Stimulated activated CD8-positive, alpha-beta memory T cell treated with anti-CD3 and anti-CD28 coated beads, Interleukin-12 subunit alpha, Interleukin-12 subunit beta, amount 100 ng/mL, for 4 hours (primary cell): ENCODE measurements at places on chromosomes 3 and 15.

DNA sequence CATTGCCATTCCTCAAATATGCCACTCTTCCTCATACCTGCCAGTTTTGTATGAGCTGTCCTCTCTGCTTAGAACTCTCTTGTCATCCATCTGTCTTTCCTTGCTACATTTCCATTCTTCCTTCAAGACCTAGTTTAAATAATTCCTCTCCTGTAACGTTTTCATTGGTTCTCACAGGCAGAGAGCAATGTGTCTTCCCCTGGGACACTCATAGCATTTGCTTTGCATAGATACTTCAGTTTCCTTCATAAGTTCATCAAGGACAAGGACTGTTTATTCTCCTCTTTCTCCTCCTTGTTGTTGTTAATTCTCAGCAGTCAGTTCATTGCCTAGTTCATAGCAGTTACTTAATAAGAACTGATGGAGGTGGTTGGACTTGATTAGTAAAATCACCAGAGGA is 10.5 kb downstream of the NR2C2 start:
- no peak for DNase-seq

DNA sequence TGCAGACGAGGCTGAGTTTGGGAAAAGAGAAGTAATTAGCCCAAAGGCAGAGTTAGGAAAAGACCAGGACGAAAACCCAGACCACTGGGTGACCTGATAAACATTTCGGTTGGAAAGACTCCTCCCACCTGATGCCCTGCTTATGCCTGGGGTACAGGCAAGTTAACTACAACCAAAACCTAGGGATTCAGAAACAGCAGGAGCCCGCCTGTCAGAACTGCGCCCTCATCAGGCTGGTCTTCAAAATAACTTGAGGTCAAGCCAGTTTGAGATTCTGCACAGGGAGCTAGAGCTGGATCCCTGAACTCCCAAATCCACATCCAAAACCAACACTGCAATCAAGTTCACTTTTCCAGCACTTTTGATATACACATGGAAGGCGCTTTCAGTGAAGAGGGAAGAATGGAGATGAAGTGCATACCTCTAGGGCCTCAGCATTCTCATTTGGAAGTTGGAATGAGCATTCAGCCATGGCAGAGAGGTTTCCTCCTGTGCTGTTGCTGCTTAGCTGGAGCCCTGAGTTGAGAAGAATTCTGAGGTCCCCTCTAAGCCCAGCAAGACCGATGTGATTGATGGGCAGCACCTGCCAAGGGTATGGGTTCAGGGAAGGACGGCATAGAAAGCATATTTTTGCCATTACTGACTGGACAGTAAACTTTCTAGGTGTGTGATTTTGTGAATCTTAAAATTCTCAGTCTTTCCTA is 11.6 kb downstream of the TSEN2 start:
- no peak for DNase-seq

GRCh38 chr15:36499412-36500389 is 79.7 kb upstream of the CDIN1 start:
- DNase-seq, result no peak

GRCh38 chr3:172687501-172687900 is 23.4 kb downstream of the NCEH1 start:
- no peak for DNase-seq

DNA sequence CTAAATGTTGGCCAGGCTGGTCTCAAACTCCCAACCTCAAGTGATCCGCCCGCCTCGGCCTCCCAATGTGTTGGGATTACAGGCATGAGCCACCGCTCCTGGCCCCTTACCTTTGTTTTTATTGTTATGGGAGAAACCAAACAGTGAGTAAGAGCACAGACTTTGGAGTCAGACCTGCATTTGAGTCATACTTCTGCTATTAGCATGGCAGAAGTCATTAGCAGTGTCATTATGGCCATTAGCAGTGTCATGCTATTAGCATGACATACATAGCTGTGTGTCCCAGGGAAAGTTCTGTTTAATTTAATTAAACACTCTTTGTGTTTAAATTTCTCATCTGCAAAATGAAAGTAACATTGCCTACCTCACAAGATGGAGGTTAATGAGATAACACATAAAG is 54.8 kb downstream of the SQOR start:
- no peak for DNase-seq

DNA sequence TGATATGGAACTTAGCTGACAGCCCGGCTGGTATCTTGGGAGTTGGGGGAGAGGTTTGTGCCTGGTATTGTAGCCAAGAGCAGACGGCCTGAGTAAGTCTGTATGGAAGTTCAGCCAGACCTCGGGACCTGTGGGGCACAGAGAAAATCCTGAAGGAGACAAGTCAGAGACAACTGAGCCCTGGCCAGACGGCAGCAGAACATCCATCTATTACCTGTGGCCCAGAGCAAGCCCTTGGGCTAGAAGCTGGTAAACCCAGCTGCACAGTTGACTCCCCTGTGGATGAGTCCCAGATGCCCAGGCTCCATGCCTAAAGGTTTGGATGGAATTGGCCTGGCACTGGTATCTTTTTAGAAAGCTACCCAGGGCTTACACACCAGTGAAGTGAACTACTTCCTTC is 70.4 kb upstream of the DLG1 start:
- DNase-seq, result no peak

DNA sequence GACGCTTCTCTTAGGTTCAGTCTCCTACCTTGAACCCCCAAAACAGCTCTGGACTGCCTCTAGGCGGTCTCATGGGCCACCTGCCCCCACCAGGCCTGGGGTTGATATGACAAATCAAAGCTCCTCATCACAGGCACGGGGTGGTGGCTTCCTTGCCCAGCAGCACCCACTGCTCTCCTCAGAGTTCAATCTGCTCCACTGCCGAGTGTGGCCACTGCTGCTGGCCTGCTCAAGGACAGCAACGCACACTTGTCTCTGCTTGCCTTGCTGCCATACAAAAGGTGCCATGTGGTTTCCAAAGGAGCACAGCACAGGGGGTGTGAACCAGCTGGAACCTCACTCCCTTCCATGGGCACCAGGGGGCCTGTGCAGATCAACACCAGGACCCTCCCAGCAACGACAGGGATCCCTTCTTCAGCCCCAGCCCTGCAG is 10.2 kb downstream of the KBTBD13 start:
- DNase-seq, result no peak

GRCh38 chr3:116338713-116339112 is 106.6 kb downstream of the LSAMP start:
- no peak for DNase-seq

DNA sequence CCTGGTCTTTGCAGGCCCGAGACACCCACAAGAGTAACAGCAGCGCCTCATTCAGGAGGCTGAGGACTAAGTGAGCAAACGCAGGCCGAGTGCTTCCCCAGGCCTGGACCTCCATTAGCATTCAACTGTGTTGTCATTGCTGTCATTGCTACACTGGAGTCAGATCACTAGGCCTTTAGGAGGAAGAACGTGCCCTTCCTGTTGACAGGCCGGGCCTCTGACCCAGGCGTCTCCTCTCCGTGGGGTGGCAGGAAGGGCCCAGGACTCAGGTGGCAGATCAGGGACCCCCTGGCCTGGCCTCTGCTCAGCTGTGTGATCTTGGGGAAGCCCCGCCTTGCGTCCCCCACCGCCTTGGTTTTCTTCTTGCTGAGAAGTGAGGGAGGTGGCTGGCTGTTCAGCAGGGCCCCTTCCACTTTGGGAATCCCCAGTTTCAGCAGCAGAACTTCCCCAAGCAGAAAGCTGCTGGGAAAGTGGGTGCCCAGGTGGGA is 19.1 kb downstream of the ZDHHC19 start:
- peak; percentile 27 for DNase-seq

GRCh38 chr3:156705761-156706616 is 31.6 kb downstream of the TIPARP start:
- DNase-seq, result no peak

DNA sequence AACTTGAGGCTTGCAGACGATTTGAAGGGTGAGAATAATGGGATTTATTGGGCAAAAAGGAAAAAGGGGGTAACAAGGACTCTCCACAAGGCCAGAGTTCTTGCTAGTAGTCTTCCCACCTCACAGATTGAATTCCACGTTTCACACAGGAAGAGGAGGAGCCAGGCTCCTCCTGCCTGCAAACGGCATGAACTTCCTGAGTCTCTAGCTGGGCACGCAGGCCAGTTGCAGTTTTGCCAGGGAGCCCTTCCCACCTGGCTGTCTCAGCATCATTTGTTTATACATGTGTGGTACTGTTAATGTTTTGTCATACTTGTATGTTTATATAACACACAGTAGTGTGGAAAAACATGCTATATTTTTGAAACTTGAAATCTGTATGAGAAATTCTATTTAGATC is 155.0 kb downstream of the NLGN1 start:
- no peak for DNase-seq

DNA sequence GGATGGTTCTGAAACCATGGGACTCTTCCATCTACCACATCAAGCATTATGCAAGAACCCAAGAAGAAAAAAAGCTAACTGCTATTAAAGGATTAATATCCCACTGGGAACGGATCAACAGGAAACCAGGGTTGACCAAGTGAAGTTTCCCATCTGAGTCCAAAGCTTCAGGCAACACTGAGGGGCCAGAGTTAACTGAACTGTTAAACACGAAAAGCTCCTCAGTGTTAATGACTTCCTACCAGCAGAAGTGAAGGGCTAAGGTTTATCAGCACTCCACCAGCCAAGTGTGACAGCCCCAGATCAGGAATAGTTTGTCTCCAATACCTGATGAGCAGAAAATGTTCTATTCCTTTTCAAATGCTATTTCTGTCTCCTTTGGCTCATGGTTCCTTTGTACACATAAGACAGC is 36.7 kb downstream of the PTPN9 start:
- DNase-seq, result no peak

- DNase-seq, result no peak
Measured at GRCh38 chr3:52939600-52939999, 42.3 kb upstream of the STIMATE start.

GRCh38 chr15:96766366-96766765 is 435.9 kb downstream of the NR2F2 start:
- no peak for DNase-seq

- DNase-seq, result no peak
Measured at GRCh38 chr3:10599017-10599416, 93.6 kb upstream of the ATP2B2 start.

DNA sequence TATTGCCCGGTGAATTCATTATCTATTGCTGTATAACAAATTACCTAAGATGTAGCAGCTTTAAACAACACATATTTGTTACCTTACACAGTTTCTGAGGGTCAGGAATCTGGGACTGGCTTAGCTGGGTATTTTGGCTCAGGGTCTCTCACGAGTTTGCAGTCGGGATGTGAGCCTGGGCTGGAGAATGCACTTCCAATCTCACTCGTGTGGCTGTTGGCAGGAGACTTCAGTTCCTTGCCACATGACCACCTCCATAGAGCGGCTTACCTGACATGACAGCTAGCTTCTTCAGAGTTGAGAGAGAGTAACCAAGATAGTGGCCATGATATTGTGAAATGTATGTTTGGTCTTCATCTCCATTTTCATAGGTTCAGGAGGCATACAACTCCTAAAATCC is 18.4 kb upstream of the MITF start:
- DNase-seq, result no peak

DNA sequence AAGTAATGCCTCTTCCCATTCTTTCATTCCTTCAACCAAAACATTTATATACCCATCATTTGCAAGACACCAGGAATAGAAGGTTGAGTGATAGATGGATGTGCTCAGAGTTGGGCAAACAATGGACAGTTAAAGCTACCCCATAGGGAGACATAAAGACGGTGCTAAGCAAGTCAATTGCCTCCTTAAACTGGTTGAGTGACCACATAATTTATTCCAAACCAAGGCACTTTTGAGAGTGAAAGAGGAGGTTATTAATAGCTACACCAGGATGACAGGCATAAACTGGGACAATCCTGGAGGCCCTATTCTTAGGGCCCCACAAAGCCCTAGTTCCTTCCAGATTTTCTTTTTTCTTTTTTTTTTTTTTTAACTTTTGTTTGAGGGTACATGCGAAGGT is 21.4 kb upstream of the DYNC1LI1 start:
- no peak for DNase-seq

DNA sequence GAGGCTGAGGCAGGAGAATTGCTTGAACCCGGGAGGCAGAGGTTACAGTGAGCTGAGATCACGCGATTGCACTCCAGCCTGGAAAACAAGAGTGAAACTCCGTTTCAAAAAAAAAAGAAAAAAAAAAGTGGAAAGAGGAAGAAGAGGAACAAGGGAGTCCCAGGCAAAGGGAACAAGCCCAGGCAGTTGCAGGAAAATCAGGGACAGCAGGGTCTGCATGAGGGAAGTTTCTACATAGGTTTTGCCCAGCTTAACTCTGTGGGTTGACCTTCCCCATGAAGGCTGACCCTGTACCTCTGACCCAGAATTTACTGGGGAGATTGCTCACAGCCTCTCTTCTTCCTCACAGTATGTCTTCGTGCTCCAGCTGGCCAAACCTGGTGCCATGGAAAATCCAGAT is 12.3 kb downstream of the RBP1 start:
- DNase-seq, result no peak

DNA sequence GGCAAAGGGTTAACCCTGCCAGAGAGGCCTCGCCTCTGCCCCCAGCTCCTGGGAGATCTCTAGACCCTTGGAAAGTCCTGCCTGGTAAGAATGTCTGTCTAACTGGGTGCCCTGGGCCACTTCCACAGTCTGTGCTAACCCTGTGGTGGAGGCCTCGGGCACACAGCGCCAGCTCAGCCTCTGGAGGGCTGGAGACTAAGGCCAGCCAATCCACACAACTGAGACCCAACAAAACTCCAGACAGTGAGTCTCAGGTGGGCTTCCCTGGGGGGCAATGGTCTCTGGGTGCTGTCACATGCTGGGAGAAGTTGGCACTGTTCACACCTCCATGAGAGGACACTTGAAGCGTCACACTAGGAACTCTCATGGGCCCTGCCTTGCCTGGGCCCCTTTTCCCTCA is 19.5 kb downstream of the ZXDC start:
- no peak for DNase-seq

GRCh38 chr3:194109192-194109863 is 26.6 kb upstream of the HES1 start:
- DNase-seq, result no peak

DNA sequence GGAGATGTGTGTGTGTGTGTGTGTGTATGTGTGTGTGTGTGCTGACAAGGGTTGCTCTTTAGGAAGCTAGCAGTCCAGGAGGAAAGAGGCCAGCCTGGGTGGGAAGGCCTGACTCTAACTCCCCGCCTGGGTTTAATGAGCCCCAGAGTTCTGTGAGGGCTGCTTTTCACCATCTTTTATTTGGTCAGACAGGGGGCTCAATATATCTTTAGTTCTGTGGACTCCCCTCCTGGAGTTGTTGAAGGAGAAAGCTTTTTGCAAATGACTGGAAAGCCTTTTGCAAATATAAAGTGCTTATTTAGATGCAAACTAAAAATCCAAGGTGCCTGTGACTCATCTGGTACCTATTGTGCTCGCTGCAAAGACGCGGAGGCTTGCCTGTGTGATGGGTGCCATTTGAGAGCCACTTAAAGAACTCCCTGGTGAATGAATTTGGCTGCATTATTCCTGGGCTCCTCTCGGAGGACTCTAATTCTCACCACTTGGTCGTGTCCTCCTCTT is 24.5 kb downstream of the DRD3 start:
- no peak for DNase-seq

- no peak for DNase-seq
Measured at GRCh38 chr3:189519458-189519857, 111.7 kb upstream of the TP63 start.
